ENCODE measurements at places on chromosomes 4 and X.

GRCh38 chr4:36921476-36922216 is 322.9 kb upstream of the NWD2 start:
- DNase-seq = no peak

GRCh38 chrX:124594017-124594651 is 247.8 kb downstream of the SH2D1A start:
- DNase-seq = peak; percentile 3

DNA sequence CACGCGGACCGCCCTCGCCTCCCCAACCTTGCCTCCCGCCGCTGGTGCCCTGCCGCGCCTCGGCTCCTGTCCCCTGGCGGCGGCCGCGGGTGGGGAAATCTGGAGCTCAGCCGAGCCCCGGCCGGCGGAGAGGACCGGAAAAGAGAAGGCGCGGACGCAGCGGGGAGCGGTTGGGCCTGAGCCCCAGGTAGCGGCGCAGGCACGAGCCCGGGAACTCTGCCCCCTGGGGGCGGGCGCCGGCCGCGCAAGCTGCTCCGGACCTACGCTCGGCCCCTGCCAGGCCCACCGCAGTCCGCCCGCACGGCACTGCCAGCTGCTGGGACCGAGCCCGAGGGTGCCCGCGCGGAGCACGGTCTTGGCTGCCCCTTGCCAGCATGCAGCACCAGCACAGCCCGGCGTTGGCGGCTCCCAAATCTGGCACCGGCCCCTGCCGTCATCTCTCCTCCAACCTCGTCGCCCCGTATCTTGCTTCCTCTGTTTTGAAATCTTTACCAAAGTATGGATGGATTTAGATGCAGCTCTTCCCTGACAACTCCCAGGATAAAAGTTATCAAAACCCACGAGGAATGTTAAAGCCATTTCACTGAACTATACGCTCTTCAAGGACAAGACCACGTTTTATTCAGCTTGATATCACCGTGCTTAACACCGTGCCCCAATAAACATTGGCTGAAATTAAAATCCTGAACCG is at the start of gene PRSS12:
Gene PRSS12, minus strand, starts transcription at position 161 of the 691 bp plus-strand sequence. CDS start 283 bp downstream, outside the sequence.
- DNase-seq = no peak

DNA sequence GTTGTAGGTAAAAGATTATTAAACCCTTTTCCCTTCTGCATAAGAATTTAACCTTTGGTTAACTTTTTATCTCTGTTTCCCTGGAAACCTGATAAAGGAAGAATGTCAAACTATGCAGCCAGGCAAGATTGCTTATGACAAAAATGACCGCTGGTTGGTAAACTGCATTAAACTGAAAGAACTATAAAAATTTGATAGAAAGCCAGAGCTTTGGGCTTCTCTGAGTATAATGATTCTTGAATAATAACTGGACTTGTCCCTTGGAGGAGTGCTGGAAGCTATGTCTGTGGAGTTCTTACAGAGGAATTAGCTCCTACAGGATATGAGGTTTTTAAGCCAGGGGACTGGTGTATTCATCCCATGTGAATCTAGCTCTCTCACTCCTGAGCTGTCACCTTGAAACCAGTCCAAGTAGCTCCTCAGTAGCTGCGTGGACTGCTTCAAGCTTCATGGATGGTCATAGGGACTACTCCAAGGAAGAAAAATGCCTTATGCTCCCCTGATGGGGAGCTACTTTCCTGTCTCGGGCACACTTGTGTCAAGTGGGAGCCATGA is 52.0 kb downstream of the RASL11B start:
- no peak for DNase-seq

DNA sequence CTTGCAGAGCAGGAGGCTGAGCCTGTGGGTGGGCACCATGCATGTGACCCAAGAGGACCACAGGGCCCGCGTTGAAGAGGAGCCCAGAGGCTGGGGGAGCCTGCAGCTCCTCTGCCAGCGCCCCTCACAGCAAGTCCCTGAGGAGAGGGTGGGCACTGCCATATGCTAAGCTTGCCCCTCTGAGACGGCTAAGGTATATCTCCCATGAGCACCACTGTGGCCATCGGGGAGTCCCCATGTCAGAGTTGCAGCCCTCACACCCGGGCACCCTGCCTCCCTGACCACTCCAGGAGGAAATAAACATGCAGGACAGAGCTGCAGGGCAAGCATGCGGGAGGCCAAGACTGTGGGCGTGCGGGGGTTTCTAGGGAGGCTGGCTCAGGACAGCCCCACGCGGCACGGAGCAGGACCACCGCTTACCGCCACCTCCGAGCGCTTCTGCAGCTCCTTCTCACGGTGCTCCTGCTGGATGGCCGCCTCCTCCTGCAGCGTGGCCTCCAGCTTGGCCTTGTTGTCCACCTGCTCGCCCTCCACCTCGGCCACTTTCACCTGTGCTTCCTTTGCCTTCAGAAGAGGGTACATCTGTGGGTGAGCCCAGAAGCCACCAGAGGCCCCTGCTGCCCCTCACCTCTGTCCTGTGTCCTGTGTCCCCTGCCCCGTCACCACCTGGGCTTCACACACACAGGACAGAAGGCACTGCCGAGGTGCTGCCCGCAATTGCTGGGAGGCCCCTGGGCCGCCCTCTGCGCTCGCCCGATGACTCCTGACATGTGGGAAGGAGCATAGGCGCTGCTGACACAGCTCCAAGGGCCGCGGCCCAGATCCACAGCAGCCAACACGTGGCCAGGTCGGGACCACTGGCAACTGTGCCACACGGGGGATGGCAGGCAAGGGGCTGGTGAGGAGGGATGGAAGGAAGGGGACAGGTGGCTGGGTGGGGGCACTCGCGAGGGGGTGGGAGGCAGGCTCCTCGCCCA is 29.8 kb downstream of the FGFR3 start:
- no peak for DNase-seq

DNA sequence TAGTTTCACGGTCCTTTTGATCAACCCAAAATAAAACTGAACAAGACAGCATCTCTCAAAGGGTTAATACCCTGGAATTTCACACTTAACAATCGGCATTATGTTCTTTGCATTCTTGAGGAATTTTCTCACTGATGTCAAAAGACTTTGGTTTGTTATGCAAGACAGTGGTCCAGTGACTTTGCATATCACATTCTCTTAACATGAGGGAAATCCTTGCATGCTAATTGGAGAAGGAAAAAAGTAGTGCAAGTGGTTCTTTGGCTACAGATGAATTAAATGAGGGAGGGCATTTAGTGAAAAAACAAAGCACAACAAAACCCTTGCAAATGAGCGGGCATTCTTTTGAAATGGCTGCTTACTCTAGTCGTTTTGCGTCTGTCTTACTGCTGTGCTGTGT is 105.1 kb upstream of the LIMCH1 start:
- DNase-seq = peak; percentile 73

DNA sequence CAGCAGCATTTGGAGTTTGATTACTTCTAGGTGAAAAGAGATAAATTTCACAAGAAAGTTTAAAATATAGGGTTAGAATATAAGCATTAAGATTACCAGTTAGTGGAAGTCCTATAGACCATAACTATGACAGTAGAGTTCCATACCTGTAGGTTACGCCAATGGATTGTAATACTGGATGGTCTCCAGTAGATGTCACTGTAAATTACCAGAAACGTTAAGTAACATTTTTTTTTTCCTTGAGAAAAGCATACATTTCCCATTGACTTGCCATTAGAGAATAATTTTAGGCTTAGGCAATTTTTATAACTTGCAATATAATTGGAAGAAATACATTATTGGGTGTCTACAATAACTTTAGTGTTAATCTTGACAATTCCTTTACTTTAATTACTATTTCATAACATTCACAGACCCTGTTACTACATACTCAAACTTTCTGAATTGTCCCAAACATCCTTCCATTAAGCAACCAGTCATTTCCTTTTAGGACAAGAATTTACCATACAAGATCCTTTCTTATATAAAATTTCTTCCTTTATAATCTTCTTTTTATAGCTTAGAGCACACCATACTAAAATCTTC is 304.1 kb upstream of the TECRL start:
- no peak for DNase-seq

DNA sequence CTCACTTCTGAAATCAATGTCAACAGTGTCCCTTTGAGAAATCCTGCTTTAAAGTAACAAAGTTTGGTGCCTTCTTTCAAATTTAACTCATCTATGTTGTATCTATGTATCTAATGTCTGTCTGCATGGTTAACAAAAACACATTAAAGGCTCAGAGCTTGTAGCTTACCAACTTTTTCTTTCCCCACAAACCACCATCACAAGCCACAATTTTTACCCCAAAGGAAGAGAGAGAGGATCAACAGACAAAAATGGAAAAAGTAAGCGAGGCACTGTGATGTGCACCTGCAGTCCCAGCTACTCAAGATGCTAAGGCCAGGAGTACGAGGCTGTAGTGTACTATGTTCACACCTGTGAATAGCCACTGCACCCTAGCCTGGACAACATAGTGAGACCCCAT is 17.2 kb downstream of the ATRX start:
- no peak for DNase-seq

- no peak for DNase-seq
These were observed 7.3 kb upstream of the IGFBP7 start for GRCh38 chr4:57117491-57117890.

DNA sequence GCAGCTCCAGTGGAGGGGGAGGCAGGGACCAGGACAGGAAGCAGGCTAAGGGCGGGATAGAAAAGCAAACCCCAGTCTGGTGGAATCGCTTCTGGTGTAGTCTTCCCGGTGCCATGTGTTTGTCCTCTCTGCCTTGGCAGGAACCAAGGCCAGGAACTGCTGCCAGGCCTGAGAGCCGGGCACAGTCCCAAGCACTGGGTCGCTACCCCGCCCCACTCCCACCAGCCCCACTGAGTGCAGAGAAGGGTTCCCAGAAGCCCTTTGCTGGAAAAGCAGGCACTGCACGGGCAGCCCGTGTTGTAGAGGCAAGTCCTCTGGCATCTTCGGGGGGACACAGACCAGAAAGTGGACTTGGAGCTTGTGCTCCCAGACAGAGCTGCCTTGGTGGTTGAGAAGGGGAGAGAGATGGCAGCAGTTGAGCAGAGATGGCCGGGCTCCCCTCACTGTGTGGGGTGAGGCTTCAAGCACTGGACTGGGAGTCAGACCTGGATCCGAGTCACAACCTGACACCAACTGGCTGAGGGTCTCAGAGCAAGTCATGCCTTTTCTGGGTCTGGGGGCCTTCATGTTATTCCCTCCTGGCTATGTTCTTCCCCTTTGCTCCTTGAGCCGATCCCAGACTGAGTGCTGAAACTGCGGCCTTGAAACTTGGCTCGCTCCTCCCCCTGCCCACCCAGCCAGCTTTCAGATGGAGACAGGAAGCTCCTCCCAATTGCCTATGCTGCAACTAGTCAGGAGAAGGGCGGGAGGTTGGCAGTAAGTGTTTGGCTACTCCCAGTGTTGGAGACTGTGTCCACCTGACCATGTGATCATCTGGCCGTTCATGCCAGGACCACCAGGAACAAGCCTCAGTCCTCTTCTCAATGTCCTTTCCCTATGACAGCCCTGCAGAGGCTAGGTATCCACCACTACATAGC is 59.7 kb upstream of the MTM1 start:
- DNase-seq = no peak

- no peak for DNase-seq
These were observed 5.7 kb downstream of the SLC6A8 start for GRCh38 chrX:153693216-153694086.

- no peak for DNase-seq
These were observed 140.6 kb upstream of the SPRY1 start for GRCh38 chr4:123255971-123256370.

DNA sequence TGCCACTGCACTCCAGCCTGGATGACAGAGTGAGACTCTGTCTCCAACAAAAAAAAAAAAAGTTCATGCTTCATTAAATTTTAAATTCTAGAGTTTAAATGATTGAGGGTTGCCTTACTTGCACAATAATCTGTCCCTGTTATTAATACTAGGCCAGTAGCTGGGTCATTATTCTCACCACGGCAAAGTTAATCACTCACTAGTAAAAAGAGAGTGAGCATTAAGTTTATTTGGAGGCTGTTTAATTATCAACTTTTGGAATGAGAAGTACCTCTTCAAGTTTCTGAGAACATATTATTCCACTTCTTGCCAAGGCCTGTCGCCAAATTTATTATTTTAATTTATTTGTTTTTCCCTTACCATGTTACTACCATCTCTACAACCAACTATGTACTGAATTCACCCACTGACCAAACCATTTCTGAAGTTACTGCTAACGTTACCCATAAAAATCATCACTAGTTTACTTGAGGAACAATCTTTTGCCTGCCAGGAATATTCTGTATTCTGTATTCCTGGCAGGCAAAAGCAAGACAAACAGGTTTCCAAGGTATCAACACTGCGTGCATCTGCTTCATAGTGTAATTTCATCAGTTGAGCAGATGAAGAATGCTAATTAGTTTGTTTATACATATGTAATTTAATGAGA is 26.5 kb downstream of the GUCY1A1 start:
- no peak for DNase-seq

DNA sequence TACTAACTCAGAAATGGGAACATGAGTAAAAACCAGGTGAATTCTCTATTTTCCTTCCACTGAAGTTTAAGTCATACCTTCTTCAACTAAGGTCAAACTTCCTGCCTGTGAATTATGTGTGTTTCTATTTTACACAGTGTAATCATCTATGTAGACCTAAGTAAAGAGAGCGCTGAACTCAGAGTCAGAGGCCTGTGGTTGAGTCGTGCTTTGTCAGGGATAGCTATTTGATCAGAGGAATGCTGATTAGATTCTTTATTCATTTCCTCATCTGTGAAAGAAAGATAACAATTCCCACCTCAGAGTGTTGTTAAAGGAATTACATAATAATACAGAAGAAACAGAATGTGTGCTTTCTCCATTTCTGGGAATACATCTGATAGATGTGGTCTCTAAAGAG is 654.1 kb downstream of the STIM2 start:
- DNase-seq = no peak

DNA sequence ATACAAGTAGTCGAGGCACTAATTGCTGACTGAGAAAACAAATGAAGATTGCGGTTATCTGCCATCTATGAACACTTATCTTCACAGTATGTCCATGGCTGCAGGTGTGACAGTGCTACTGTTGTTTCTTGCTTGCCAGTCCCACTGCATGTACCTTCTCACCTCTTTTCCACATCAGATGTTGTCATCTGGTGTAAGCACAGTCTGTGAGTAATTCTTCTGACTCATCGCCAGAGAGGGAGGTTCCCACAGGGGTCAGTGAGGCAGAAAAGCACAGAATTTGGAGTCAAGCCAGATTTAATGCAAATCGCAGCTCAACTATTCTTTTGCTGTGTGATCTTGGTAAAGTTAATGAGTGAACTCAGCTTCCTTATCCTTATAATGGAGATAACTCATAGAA is 144.4 kb downstream of the GLRA2 start:
- peak; percentile 60 for DNase-seq

- no peak for DNase-seq
These were observed 11.0 kb downstream of the TKTL2 start for GRCh38 chr4:163462556-163462955.
